ENCODE measurements at places on chromosomes 3 and 15. TPM values are rescaled to one million over a fixed set of nuclear protein-coding genes. Genes with fewer than 3 reads are reported as not detected.

- H3K27ac ChIP-seq: no peak overlapping the region
- no peak overlapping the region for H3K4me3 ChIP-seq
- no peaks in the 10 kb centered on the region for H3K27me3 ChIP-seq
Observed at GRCh38 chr3:164208048-164208447, 870.2 kb downstream of the SI start.

PSTPIP1 gene
- total RNA-seq: 16.0 TPM

SNRPN gene
- total RNA-seq: 148 TPM

DNA sequence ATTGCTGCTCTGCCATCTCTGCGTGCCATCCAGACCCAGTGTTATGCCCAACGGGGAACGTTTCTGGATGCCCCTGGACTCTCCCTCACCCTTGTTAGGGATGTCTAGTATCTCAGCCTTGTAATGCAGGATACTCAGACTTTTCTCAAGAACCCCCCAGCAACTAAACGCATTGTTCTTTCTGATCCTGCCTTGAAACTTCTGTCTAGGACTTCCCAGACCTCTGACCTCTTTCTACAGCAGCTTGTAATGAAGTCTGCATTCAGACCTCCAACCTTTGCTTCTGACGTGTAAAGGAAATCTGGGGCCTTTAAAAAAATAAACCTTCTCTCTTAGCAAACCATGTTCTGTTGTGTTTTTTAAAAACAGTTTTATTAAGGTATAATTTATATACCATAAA is 139.5 kb downstream of the KCNAB1 start:
- no peak overlapping the region for H3K4me3 ChIP-seq
- no peak overlapping the region for H3K27ac ChIP-seq
- no peak for DNase-seq
- no peaks in the 10 kb centered on the region for H3K4me1 ChIP-seq
- no peaks in the 10 kb centered on the region for H3K27me3 ChIP-seq

- H3K4me1 ChIP-seq: no peaks in the 10 kb centered on the region
- H3K4me3 ChIP-seq: no peak overlapping the region
- no peak for DNase-seq
- H3K27me3 ChIP-seq: peaks cover 25% of the 10 kb centered on the region
Observed at GRCh38 chr15:83278191-83278590, 6.3 kb downstream of the BNC1 start.

BFSP2 gene
- total RNA-seq: 3.6 TPM

GABPB1 gene
- 49.5 TPM for total RNA-seq

SLC28A2 gene
- total RNA-seq: not detected

- H3K27me3 ChIP-seq: no peaks in the 10 kb centered on the region
- H3K36me3 ChIP-seq: peaks cover 6% of the 10 kb centered on the region
- peaks cover 6% of the 10 kb centered on the region for H3K4me1 ChIP-seq
Observed at GRCh38 chr15:85588677-85589076, 206.0 kb downstream of the KLHL25 start.

FMN1 gene
- total RNA-seq: 2.6 TPM

ECE2 gene
- total RNA-seq: not detected

DNA sequence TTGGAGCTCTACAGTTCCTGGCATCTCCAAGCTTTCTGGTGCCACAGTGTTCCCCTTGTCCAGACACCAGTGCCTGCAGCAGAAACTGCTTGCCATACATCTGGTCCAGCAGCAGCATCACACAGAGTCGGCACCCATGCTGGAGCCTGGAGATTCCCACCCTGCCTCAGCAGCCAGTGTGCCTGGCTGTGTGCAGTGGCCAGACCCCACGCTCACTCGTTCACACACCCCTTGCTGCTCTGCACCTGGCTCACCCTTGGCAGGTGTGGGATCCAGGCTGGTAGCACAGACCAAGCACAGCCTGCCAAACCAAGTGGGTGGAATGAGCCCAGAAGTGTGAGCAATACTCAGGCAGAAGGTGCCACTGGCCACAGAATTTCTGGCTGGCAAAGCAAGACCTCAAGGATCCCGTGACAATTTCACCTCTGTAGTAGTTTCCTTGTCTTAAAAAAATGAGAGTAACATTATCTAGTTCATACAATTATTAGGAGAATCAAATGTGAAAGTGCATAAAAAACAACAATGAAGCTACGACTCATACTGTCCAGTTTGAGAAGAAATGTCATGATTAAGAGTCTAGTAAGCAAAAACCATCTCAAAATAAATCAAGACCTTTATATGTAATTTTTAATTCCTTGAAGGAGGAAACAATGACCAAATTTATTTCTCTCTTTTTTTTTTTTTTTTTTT is 22.9 kb upstream of the ZBED2 start:
- H3K4me3 ChIP-seq: no peak overlapping the region
- DNase-seq: no peak

C15orf62 gene
- total RNA-seq: 1.1 TPM

GRCh38 chr3:151356794-151357462 is 27.6 kb upstream of the P2RY13 start:
- no peak overlapping the region for H3K4me3 ChIP-seq
- no peaks in the 10 kb centered on the region for H3K4me1 ChIP-seq
- no peak for DNase-seq
- no peak overlapping the region for H3K27ac ChIP-seq
- no peaks in the 10 kb centered on the region for H3K27me3 ChIP-seq
- H3K36me3 ChIP-seq: no peaks in the 10 kb centered on the region

DNA sequence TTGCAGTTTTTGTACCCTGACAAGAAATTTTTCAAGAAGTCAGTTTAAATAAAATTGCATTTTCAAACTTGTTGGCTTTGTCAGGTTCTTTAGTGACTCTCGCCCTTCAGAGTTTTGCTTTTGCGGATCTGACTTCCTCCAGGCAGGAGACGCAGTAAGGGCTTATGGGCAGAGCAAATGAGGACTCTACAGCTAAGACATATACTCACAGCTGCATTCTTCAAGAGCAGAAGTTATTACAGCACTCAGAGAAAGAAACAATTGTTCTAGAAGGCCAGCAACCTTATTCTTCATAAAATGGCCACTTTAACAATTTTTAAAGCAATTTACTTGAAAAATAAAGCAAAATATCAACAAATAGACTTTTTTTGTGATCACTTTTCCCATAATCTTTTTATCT is 438.8 kb upstream of the THRB start:
- H3K4me1 ChIP-seq: no peaks in the 10 kb centered on the region
- no peak for DNase-seq
- no peak overlapping the region for H3K27ac ChIP-seq
- H3K4me3 ChIP-seq: no peak overlapping the region
- H3K36me3 ChIP-seq: no peaks in the 10 kb centered on the region

DNA sequence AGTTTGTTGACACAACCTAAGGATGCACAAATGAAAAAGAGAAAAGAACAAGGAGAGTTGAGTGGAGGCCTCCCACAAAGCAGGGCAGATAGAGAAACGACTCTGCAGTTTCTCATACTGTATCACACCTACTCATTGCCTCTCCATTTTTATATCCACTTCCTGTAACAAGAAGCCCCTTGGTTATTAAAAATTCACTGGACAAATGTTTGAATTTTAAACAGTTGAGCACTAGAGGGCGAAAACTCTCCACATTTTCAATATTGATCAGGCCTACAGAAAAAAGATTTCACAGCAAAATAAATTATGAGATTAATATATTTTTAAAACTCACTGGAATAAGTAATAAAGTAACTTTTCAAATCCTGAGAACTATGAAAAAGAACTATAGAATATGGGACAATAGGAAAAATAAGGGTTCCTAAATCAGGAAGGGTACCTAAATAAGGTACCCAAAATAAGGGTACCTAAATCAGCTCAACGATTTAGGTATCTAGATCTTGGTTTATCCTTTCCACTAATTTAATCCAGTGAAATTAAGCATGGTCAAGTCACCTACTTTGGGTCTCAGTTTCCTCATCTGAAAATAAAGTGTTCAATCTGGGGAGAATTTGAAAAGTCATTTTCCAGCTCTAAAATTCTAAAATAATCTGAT is 47.0 kb upstream of the PPIB start:
- H3K27ac ChIP-seq: no peak overlapping the region
- H3K27me3 ChIP-seq: no peaks in the 10 kb centered on the region

TUSC7 gene
- total RNA-seq: not detected

NUP210 gene
- 23.8 TPM for total RNA-seq

All from thymus (tissue), 14 donors.